CD8-positive, alpha-beta memory T cell (primary cell): ENCODE measurements at places on chromosomes 4 and X.

DNA sequence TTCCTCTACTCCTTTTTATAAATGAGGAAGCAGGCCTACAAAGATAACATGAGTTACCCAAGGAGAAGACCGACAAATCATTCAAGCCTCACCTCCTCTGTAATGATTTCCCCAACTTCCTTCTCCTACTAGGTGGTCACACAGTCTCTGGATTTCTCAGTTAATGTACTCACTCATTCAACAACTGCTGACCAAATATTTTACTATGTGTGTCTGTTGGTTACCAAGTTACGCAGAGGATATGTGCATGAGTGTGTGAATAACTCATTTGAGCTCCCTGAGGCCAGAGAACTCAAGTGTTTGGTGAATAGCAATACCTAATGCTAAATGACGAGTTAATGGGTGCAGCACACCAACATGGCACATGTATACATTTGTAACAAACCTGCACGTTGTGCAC lies 10.4 kb downstream of the CASK start:
- no peak for DNase-seq

- no peak for DNase-seq
Measured at GRCh38 chr4:95264843-95265242, 283.9 kb downstream of the UNC5C start.

DNA sequence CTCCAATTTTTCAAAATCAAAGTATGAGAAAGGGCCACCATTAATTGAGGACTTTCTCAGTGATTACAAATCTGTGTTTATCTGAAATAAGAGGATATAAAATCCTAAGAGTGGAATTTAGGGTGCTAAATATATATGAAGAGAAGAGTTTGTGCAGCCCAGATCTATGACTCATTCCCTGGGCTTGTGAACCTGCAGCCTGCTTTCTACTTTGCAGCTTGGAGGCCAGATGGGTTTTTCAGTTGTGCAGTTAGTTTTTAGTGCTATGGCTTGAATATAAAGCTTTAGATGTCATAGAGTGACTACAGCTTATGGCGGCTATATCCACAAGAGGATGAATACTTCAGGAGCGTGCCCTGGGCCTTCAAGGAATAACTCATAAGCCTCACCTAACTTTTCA lies 1391.1 kb downstream of the FSTL5 start:
- no peak for DNase-seq

DNA sequence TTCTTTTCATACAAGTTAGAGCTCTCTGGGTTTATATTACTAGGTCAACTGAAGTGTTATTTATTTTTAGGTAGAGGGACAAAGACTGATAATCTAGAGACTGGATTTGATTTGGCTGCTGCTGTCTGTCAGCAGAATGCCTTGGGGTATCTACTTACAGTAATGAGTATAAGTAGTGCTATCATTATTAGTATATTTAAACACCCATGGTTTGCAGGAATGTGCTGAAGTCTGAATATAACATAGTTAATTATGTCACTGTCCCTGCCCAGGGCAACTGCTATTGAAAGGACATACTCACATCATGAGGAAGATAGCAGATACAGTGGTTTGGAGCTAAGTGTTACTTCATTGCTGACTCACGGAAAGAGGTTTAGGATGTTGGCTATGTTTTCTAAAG lies 76.2 kb downstream of the PRRG1 start:
- DNase-seq: no peak

DNA sequence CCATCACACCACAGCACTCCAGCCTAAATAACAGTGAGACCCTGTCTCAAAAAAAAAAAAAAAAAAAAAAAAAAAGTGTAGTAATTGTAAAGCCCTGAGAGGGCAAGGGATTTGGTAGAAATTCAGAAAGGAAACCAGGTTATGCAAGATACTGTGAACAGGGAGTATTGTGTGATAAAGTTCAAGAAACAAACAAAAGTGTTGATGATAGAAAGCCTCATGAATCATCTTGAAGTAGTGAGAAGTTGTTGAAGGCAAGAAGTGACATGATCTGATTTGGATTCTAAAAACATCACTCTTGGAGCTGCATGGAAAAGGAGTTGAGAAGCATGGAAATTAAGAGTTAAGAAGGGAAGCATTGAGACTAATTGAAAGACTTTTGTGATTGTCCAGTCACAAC lies 102.2 kb downstream of the RAP1GDS1 start:
- no peak for DNase-seq

- DNase-seq: no peak
Measured at GRCh38 chr4:168598191-168598590, 101.3 kb downstream of the PALLD start.

GRCh38 chr4:1008840-1009541 lies 2.4 kb upstream of the FGFRL1 start:
- DNase-seq: peak; percentile 41

- peak; percentile 54 for DNase-seq
Measured at GRCh38 chr4:152014280-152014679, 253.5 kb upstream of the GATB start.

- no peak for DNase-seq
Measured at GRCh38 chr4:165326831-165327210, 648 bp upstream of the MSMO1 start.

GRCh38 chrX:20060961-20061748 lies 55.6 kb downstream of the MAP7D2 start:
- DNase-seq: no peak

DNA sequence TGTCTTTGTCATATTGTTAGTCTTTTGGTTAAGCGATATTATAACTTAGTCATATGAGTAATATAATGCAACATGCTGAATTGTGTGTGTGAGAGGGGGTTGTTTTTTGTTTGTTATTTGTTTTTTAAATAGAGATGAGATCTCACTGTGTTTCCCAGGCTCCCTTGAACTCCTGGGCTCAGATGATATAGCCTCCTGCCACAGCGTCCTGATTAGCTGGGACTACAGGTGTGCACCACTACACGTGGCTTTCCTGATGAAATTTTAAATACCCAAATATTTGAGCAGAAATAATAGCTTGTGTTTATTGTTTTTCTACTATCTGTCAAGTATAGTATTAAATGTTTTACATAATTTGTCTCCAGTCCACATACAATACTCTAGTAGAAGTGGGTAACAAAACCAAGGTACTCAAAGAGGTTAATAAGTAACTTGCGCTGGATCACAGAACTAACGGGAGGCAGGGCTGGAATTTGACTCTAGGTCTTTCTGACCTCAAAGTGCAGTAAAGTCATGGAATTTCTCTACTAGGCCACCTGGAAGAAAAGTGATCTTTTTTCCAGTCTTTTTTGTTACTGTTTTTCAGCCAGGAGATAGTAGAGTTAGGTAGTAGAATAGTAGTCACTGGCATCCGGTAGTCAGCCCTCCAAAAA lies 47.8 kb downstream of the CLCN3 start:
- no peak for DNase-seq

GRCh38 chrX:136689436-136689835 lies 41.5 kb downstream of the CD40LG start:
- no peak for DNase-seq

DNA sequence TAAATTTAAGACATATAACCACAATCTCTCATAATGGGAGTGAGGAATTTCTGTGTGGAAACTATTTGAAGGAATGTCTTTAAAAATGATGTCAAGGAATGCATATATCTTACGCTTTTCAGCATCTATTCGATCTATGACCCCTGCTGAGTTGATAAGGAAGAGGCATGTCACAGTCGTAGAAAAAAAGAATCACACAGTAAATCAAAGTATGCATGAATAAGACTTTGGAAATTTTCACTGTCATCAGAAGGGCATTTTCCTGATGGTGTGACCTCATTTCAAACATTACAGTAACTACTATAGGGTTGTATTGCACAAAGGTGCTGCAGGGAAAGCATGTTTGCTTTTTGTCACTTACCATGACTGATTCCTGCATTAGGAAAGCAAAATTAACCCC lies 41.5 kb downstream of the REELD1 start:
- no peak for DNase-seq
